ENCODE measurements at places on chromosomes 16 and 17. TPM values are rescaled to one million over a fixed set of nuclear protein-coding genes. Genes with fewer than 3 reads are reported as not detected.

CA7 gene
- total RNA-seq: 1.3 TPM

CSH1 gene
- total RNA-seq: not detected

SPIRE2 gene
- total RNA-seq: 7.8 TPM

GNGT2 gene
- 0.66 TPM for total RNA-seq

CDH11 gene
- total RNA-seq: 70.0 TPM

NACA2 gene
- not detected for total RNA-seq

CACNA1H gene
- total RNA-seq: 1.6 TPM

MT1E gene
- total RNA-seq: 698 TPM

ZFPM1 gene
- total RNA-seq: 2.3 TPM

ASB16 gene
- total RNA-seq: 0.33 TPM

SMIM36 gene
- total RNA-seq: not detected

PTGES3L gene
- 0.66 TPM for total RNA-seq

DNA sequence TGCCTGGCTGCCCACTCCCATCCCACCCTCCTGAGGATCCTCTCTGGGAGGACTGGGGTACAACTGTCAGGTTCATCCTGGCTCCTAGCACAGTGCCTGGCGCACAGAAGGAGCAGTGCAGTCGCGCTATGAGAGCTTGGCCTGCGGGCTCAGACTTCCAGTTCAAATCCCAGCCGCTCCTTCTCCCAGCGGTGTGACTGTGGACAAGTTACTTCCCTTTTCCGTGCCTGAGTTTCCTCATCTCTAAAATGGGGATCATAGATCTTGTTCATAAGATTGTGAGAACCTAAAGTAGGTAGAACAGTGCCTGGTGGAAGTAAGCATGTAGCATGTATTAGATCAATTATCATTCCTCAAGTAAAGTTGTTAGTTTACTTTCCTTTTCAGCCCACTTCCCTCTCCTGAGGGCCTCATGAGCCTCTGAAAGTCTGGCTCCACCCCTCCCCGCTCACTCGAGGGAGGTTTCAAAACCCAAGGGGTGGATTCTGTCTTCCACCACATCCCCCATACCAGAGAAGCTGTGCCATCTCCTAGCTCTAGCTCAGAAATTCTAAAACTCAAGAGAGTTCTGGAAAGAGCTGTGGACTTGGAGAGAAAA lies 19.9 kb upstream of the COL1A1 start:
- no peak for DNase-seq

DNA sequence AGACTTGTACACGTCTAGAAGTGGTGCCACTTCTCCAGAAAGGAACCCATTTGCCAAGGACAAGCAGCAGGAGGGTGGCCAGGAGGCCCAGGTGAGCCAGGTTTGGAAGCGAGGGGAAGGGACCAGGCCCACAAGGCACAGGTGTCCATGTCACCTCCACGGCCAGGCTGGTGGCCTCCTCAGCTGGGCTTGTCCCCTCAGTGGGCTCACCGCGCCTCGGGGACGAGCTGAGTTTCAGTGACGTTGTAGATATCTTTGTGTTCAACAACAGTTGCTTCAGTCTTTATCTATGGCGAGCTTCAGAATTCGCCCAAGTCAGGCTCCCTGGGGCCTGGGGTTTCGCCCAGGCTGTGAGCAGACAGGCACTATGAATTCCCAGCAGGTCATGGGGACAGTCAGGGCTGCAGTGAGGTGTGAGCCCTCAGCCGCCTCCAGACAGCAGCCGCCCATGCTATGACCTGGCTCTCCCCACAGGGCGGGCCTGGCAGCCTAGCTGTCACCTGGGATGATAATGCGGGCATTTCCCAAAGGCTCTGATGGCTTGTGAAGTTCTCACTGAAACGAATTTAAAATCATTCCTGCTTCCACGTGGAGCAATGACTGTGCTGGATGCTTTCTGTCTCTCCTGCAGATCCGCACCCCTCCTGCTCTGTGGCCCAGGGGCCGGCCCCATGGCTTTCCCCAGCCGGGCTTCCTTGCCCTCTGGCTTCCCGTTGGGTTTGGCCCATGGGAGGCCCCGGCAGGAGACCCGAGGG lies 89.5 kb downstream of the MRC2 start:
- DNase-seq: no peak

- no peak for DNase-seq
These were observed 25.4 kb downstream of the BMERB1 start for GRCh38 chr16:15459791-15460190.

DNA sequence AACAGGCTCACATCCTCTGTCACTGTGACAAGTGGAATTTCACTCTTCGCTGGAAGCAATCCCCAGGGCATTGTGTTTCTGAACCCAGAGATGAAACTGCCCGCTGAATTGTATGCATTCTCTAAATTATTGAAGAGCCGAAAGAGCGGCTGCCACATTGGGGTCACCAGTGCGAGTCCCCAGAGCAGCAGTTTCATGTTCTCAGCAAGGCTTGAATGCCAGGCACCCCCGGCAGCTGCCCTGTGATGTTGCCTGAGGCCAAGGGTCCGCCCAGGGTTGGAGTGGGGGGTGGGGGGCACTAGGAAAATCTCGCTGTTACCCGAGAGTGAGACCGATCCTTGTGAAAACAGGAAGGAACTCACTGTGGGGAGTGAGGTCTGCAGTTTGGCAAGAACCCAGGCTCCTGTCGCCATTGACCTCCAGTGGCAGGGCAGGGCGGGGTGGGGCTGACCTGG lies 20.7 kb upstream of the BCAR1 start:
- no peak for DNase-seq

DNA sequence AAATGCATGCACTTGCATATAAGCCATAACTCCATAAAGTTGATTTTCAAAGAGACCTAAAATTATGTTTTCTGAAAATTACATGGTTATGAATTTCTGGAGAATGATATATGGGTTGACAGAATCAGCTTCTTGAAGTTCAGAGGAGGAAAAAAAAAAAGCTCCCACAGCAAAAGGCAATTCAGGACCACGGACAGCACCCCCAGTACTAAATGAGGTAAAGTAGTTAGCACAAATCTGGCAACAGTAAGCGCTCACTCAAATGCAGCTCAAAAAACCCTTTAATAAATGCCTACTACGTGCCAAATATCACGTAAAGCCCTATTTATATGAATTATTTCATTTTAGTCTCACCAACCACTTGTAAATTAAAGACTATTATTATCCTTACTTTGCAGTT lies 135.2 kb downstream of the SHISA9 start:
- no peak for DNase-seq

DNA sequence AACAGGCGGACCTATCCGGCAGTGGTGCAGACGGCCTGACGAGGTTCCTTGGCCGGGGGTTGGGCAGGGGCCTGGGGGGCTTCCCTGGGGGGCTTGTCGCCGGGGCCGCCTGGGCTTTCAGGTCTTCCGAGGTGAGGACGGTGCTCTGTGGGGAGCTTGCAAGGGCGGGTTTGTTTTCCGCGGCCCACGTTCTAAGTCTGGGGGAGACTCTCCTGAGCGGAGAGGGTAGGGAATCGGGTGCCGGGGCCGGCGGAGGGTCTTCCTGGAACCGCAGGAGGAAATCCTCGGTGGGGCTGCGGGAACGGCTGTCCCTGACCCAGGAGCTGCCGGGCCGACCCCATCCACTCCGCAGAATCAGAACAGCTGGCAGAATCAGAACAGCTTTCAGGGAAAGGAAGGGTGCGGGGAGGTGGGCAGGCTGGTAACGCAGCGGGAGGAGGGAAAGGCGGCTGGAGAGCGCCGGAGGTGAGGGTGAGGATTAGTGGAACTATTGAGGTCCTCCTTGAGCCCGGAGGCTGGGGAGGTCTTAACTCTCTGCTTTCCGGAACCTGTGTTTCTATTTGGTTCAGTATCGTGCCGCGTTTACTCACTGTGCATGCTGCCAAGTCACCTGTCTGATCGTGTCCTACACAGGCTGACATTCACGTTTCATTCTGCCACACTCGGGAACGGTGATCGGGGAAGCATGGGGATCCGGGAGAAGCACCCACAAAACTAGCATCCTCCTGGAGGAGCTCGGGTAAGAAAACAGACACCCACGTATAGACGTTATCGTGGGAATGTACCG lies 28.9 kb downstream of the CPSF4L start:
- no peak for DNase-seq

DNA sequence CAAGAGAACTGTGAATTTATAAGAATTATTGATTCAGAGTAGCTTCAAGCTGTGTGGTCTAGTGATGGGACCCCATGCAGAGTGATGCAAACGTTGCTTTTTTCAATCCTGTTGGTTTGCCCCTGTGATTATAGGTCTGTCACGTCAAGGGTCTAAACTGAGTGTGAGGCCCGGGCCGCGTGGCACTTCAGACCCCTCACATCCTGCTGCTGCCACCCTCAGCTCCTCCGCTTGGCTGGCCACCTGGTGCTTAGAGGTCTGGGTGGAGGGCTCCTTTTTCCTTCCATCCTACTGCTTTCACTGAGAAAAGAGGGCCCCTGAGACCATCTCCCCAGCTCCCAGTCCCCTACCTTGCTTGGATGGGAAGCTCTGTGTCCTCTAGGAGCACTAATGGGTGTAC lies 12.0 kb downstream of the MYL4 start:
- no peak for DNase-seq

GRCh38 chr17:27514595-27515413 lies 58.6 kb downstream of the KSR1 start:
- DNase-seq: no peak

DNA sequence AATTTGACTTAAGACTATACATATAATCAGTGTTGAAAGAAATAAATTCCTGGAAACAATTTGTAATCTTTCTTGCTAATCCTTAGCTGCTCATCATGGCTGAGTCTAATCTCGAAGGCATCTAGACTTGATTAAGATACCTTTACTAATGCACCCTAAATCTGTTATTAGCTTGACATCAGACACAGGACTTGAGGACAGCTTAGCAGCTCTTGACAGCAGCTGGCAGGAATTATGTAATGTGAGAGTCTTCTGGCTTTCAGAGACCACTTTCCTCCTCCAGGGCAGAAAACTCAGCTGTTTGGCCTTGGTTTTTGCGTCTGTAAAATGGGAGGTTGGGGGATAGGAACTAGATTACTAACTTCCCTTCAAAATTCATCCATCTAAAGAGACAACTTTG lies 7.1 kb upstream of the MPP2 start:
- no peak for DNase-seq

GRCh38 chr17:47423406-47424295 lies 99.9 kb downstream of the EFCAB13 start:
- no peak for DNase-seq

- DNase-seq: no peak
These were observed 690 bp downstream of the NDE1 start for GRCh38 chr16:15650698-15651171.

DNA sequence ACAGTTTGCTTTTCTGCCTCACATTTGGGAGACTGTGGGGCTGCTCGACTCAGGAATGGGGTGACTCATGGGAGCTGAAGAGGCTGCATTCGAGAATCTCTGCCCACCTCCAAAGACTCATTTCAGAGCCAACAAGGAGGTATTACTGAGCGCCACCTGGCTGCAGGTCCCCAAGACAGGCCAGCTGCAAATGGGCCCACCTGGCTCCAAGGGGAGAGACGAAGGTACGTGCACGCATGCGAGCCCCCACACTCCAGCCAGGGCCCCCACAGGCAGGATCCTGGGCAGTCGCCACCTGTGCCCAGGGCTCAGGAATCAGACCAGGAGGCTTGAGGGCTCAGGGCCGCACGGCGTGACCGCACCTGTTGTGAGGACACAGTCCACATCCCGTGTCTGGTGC lies 6.0 kb downstream of the HAGHL start:
- no peak for DNase-seq

DNA sequence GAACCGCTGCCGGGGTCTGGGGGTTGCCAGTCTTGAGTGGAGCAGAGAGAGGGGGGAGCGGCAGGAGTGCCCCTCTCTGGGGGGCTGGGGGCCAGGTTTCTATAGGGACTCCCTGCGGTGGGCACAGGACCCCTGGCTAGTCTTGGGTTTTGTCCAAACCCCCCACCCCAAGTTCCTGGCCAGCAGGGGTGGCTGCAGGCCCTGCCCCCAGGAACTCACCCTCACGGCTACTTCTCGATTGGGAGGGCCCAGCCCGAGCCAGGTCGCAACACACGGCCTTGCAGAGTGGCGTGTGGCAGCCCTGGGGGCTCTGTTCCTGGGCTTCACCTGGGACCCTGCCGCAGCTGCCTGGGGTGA lies 601 bp downstream of the CDH15 start:
- no peak for DNase-seq

DNA sequence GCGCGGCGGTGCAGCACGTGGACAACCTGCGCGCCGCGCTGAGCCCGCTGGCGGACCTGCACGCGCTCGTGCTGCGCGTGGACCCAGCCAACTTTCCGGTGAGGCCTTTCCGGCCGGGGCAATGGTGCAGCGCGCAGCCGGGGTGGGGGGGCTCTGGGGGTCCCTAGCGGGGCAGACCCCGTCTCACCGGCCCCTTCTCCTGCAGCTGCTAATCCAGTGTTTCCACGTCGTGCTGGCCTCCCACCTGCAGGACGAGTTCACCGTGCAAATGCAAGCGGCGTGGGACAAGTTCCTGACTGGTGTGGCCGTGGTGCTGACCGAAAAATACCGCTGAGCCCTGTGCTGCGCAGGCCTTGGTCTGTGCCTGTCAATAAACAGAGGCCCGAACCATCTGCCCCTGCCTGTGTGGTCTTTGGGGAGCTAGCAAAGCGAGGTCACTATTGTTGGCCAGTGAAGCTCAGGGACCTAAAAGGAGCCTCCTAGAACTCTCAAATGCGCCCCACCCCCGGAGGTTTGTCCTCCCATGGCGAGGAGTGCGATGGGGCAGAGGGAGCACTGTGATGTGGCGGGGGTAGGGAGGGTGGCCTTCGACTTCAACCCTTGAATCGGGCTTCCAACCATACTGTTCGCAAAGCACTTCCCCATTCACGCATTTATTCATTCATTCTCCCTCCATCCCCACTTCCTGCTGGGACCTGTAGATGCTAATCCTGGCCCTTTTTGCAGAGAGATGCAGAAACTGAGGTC lies 770 bp downstream of the HBM start:
- no peak for DNase-seq

- DNase-seq: no peak
These were observed 1.1 kb upstream of the XYLT1 start for GRCh38 chr16:17471719-17472461.

DNA sequence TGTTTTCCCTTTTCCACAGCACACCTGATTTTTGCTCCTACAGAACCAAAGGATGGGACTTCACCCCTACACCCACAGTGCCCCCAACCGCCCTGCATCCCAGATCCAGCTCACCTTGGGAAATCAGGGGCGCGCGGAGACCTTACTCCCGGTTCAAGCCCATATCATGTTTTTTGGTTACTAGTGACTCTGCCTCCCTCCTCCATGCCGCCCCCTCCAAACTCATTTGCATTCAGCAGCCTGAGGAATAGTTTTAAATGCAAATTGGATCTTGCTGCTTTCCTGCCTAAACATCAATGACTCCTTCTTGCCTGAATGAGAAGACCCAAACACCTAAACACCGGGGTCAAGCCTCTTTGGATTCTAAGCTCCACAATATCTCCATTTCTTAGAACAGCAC lies 331.8 kb downstream of the TMEM114 start:
- no peak for DNase-seq

- DNase-seq: no peak
These were observed 6.5 kb downstream of the NFATC3 start for GRCh38 chr16:68091380-68092261.

GRCh38 chr17:8489841-8490240 lies 54.2 kb downstream of the NDEL1 start:
- DNase-seq: no peak

- no peak for DNase-seq
These were observed 95.6 kb downstream of the NPIPB11 start for GRCh38 chr16:29310852-29311314.

GRCh38 chr16:77584205-77584859 lies 138.0 kb upstream of the NUDT7 start:
- DNase-seq: no peak
